ENCODE measurements at places on chromosomes 6 and 20.

DNA sequence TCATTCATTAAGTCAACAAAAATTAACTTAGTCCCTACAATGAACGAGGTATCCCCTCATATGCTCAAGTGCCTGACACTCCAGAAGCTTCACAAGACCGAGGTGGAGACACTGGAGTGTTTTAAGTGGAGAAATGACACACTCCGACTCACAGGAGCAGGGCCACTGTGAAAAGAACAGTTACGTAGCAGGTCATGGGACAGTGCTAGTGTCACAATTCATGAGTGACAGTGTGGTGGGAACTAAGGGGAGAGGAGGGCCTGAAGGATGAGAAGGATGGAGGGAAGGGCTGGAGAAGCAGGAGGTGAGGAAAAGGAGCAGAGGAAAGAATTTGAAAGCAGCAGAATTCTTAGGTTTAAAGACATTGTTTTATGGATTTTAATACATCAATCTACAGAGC, 1.3 kb upstream of the HLA-A start:
- no peak for DNase-seq

DNA sequence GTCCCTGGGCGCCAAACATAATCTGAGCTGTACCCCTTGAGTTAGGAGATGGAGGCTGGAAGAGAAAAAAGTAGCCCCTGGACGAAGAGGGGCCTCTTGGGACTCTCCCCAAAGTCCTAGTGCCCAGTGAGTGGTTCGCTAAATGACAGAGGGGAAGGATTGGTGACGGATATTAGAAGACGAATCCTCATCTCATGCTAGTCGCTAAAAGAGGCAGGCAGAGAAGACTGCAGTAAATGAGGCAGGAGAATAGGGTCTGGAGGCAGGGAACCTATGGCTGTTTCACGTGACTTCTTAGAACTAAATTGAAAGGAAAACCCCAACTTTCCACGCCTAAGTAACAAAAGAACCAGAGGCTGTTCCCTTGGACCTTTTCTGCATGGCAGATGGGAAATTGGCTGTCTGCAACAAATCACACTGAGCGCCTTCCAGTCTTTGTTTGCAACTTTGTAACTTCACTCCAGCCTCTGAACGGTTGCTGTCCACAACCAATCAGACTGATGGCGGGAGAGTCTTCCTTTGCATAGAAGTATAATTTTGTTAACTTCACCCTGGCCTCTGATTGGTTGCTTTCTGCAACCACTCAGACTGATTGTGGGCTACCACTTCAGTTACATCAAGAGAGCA, 731 bp upstream of the RBL1 start:
- DNase-seq: no peak

DNA sequence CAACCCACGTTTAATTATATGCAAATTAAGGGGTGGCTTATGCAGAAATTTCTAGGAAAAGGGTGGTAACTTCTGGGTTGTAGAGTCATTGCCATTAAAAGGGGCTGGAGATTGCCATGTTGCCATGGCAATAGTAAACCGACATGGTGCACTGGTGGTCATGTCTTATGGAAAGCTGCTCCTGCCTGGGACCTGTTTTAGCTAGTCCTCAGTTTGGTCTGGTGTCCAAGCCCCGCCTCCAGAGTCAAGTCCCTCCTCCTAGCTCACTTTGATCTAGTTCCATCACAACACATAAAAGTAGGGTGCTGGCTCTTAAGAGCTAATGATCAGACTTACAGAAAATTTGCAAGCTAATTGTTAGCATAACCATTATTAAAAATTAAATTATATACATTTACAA, 5.3 kb downstream of the SLC22A2 start:
- DNase-seq: no peak

DNA sequence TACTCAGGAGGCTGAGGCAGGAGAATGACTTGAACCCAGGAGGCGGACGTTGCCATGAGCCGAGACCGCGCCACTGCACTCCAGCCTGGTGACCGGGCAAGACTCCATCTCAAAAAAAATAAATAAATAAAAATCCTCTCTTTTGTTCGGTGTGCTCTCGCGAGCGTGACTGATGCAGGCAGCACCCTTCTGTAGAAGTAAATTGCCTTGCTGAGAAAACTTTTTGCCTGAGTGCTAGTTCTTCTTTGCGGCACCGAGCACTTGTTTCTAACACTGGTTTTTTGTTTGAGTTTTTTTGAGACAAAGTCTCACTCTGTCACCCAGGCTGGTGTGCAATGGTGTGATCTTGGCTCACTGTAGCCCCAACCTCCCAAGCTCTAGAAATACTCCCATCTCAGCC, 30.5 kb downstream of the PLN start:
- DNase-seq: no peak

- DNase-seq: no peak
Observed at GRCh38 chr20:40672095-40672494, 16.9 kb downstream of the MAFB start.

GRCh38 chr6:97850458-97851212, 567.6 kb upstream of the MMS22L start:
- peak; percentile 23 for DNase-seq

DNA sequence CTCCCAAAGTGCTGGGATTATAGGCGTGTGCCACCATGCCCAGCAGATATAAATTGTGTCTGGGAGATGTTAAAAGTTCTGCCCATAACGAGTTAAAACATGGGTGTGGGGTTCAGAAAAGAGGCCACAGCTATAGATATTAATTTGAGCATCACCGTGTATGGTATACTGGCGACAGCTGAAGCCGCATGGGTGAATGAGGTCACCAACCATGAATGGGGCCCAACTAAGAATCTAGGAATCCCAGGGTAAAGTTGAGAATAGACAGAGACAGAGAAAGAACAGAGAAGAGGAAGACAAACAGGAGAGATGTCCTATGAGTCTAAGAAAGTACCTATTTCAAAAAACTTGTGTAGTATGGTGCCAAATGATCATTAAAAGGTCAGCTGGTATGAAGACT, 50.9 kb downstream of the ILRUN start:
- DNase-seq: no peak

- no peak for DNase-seq
Observed at GRCh38 chr6:23413327-23414050, 712.5 kb upstream of the NRSN1 start.

DNA sequence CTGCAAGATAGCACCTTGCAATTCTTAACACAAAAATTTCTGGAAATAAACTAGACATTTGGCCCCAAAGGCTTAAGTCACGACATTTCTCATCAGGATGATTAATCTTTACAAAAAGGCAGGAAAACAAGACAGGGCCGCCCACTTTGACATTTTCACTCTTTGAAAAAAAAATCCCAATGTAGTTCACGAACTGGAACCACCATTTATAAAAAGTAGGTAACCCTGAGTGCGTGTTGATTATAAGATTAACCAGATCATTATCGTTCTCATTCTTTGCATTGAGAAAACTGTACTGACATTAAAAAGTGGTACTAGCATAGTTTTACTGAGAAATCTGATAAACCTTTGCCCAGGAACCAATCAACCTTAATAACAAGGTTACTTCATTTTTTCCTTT, 108.8 kb downstream of the HUS1B start:
- no peak for DNase-seq

GRCh38 chr6:70163795-70164194, 139.1 kb downstream of the COL9A1 start:
- no peak for DNase-seq

DNA sequence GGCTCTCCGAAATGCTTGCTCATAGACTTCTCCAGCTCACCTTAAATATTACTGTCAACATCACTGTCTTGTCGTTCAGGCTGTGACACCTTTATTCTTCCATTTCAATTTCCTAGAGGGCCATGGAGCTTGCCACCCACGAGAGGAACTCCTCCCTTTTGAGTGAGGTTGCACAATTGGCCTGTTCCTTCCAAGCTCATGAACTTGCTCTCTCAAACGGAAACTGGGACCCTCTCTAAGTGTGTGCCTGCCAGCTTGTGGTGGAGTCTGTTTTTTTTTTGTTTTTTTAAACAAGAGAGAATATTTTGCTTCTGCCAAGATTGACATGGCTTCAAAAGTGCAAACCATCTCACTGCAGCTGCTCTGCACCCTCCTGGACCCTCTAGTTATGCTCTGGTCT, 19.3 kb upstream of the IYD start:
- no peak for DNase-seq

GRCh38 chr20:45111799-45112471, 3.0 kb downstream of the WFDC5 start:
- DNase-seq: no peak

DNA sequence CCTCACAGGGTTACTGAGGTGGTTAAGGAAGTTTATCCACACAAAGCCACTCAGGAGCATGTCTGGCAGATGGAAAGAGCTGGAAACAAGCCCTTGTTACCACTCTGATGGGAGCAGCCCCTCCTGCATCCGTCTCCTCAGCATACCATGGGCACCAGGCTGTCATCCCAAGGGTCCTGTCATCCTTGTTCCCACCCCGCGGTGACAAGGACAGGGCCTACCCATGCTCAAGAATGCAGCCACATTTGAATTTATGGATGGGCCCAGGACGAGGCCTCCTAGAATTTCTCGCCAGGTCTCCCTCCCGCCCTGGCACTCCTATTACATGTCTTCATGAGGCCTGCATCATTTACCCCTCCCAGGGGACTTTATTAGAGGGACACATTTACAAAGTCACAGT, 60.0 kb downstream of the NPEPL1 start:
- no peak for DNase-seq

DNA sequence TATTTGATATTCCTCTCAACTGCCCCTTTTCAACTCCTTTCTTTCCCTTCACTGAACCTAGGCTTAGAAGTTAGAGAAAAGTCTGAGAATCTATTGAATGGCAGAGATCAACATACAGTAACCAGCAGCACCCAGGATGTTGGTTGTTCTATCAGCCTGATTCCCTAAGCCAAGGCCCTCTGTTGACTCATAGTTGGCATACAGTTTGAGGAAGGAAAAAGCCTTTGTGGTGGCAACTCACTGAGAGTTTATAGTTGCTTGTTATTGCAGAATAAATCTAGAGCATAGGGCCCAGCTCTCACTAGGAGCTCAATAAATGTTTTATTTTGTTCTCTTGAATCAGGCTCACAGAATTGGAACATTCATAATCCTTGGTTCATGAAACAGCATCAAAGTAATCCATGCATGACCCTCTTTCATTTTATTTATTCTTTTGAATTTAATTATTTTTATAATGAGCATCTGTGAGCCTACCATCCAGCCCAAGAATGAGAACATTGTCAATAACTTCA, 119.1 kb upstream of the ADGRF1 start:
- peak; percentile 56 for DNase-seq

DNA sequence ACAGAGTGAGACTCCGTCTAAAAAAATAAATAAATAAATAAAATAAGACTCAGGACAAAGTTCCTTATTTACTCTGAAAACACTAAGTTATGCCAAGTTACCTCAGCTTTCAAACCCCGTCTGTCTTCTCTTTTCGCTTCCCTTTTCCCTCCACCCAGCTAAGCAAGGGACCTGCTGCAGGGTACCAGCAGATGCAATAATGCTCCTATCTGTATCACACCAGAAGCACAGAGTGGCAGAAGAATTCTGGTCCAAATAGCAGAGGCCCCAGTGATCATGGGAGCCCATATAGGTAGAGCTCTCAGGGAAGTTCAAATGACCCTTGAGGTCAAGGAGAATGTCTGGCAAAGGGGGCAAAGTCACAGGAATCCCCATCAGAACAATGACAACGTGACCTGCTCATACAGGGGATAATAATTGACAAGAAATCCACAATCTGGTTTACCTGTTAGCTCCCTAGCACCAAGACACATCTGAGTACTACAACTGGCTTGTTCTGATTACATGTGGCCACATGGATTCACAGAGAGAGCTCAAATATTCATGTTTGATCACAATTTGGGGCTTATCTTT, 8.7 kb downstream of the GCM1 start:
- DNase-seq: peak; percentile 21

DNA sequence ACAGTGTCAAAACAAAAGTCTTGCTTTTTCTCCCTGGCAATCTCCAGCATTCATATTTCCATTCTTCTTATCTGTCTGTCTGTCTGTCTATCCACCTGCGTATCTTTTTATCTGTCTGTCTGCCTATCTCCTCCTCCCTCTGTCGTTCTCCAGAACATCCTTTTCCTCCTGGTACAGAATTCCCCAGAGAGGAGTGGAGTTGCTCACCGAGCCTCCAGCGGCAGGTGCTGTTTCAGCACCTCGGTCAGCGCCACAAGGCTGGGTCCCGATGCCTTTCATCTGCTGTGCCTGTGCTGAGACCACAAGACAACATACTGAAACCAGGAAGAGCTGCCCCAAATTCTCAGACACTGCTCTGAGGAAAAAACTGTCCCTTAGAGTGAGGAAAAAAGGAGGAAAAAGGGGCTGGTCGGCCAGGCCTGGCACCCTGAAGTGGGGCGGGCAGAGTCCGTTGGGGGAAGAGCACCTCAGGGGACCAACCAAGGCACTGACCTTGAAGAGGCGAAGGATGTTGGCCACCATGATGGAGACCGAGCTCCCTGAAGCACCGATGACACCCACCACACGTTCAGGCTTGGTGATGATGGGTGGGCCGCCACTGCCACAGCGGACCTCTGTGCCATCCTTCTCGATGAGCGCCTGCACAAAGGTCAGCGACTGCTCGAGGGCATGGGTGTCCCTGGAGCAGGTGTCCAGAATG, 13.3 kb downstream of the GRM4 start:
- DNase-seq: no peak
